Endodermal cell (in vitro differentiated cells): ENCODE measurements at places on chromosomes 2 and 18.

DNA sequence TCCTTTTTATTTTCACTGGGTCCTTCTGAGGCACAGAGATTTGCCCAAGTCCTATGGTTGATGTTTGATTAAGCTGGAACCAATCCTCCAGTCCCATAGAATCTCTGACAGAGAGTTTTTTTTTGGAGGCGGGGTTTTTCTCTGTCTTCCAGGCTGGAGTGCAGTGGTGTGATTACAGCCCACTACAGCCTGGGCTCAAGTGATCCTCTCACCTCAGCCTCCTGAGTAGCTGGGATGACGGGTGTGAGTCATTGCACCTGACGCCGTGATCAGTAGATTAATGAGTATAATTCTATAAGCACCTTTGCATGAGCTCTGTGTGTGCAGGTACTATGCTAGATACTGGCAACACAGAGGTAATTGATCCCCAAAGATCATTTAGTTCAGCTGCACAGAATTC lies 15.3 kb upstream of the TRPM8 start:
- no peak for DNase-seq

- DNase-seq, result no peak
These were observed 189.7 kb downstream of the PID1 start for GRCh38 chr2:229081411-229081810.

DNA sequence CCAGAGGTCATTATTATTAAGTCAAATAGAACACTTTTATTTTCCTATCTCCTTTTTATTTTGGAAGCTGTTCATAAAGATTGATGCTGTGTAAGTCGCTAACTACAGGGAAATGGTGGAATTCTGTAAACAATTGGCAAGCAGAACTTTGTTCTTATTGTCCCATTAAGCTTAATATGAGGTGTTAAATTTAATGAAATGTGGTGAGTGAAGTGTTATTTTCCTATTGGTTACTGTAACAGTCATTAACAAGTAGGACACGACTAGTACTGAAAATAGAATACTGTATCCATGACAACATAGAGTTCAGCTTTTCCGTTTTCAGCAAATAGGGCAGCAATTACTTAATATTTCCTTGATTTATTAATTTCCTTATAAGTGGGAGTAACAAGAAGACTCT lies 279.1 kb upstream of the ZEB2 start:
- DNase-seq, result no peak

DNA sequence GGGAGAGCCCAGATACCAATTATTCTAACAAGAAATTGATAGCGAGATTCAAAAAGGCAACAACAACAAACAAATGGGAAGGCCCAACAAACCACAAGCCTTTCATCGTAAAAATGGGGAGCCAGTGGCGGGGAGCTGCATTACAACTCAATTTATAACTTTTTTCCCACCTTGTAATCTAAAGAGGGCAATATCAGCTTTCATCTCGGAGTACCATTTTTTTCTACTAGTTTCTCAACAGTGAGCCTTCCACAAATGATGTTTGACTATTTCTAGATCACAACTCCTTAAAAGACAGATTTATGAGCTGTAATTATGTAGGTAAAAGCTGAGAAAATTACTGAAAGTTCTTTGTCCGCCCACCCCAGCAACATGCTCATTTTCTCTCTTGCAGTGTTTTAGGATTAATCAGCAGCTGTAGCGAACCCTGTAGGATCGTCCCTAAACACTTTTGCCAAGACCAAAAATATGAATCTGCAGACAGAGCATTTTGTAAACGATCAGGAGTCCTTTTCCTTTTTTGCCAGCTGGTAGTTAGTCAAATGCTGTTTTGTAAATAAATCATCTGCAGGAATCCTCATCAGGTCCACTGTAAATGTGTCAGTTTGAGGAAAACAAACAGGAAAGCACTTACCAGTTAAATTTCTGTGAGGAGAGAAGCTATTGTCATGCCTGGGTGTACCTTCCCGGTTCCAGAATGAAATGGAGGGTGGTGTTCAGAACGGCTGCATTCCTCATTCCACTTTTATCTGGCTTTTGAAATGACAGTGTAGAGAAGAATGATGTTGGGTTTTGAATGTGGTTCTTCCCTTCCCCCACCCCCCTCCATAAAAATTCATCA lies 53.2 kb downstream of the EEF1B2 start:
- no peak for DNase-seq

- peak; percentile 41 for DNase-seq
These were observed 136.8 kb downstream of the SMAD7 start for GRCh38 chr18:48813833-48814489.

DNA sequence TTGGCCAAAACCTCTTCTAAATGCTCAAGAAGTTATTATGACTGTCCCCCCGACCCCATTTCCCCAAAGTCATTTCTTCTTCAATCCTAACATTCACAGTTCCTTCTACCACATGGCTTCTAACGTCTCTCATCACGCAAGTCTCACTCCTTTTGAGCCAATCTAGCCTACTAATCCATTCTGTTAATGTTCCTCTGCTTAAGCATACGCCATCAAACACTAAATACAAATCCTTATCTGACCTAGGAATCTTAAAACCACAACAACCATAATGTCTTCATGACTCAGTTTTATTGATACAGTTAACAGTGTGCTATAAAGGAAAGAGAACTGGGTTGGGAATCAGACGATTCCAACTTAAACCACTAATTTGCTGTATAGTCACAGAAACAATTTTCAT lies 23.9 kb downstream of the HNRNPLL start:
- DNase-seq, result no peak

DNA sequence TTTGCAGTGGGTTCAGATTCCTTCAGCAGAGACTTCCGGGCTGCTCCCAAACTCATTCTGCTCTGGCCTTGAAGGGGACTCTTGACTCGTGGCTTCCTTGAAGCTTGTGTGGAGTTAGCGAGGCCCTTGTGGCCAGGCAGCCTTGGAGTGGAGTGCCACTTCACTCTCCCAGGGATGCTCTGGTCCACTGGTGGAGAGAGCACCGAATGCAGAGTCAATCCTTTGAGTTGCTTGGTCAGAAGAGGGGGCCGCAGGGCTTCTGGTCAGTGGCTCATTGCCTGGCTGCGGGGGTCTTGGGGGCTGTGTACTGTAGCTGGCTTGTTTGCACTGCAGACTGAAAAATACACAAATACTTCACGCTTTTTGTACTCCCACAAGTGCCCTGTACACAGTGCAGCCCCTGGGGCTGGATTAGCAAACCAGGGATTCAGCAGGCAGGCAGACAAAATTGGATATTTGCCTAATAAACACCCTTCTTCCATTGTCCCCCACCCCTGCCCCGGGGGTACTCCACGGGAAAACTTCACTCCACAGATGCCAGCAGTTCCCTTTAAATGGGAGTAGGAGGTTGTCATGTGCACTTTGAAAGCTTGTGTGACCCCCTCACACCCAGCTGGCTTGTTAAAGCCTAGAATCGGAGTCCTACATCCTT lies 3.2 kb downstream of the GLI2 start:
- DNase-seq, result peak; percentile 66

DNA sequence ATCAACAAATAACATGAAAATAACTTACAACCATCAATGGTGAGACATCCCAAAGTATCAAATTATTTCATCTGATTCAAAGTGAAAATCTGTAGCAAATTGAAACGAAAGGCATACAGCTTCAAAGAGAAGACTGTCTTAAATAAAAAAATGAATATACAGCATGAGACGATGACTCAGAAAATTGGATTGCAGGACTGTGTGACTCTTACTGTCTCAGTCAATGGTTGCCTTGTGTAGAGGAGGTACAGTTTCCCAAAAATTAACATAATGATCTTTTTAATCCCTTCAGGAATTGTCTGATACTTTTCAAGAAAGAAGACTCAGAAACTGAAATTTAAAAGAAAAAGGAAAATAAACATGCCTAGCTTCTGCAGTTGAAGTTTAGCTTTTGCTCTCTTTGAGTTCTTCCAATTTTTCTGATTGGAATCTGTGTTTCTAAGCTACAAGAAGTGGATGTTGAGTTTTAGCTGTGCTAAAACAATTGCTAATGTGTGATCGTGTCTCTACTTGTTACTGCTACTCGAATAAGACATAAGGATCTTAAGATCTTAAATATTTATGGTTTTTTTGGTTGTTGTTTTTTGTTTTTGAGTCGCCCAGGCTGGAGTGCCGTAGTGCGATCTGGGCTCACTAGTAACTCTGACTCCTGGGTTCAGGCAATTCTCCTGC lies 41.1 kb upstream of the EPB41L3 start:
- no peak for DNase-seq

DNA sequence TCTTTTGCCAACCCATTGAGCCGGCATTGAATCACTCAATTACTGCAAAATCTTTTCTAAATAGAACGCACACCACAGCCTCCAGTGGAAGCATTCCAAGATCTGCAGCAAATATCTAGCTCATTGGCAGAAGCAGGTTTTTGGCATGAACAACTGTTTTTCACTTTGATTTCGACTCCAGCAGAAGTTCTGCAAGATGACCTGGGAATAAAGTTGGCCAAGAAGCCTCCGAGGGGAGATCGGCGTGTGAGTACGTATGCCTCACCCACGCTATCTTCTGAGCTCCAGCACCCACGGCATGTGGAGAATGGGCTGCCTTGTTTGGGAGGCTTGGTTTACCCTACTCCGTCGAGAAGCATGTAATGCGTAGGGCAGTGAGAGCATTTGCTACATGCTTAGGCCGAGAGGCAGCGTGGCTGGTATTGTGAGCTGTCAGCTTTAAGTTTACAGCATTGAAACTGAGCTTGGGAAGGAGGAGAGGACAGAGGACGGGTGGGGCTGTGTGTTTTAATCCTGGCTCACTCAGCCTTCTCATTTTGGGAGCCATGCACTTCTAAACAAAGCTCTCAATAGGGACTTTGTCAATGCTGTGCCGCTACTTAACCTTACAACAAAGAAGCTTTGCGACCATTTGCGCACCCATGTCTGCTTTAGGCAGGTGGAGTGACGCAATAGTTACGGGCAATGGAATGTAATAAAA lies 10.5 kb downstream of the PCARE start:
- no peak for DNase-seq

- DNase-seq, result no peak
These were observed 149.5 kb upstream of the PXDN start for GRCh38 chr2:1893856-1894255.

DNA sequence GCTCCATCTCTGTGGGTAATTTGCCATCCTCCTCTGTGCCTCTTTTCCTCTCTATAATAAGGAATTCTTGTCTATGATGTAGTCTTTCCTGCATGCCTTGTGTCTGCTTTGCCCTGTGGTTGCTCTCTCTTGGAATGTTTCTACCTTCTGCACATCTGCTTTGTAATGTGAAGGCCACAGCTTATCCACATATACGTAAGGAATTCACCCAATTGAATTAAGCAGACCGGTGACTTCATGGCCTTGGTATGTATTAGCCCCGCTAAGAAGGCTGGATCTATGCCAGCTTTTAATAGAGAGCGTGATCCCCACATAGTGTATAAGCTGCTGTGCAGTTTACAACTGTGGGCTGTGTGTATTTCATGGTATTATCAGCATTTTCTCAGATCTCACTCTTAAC lies 274.7 kb downstream of the RNF144A start:
- DNase-seq, result no peak

DNA sequence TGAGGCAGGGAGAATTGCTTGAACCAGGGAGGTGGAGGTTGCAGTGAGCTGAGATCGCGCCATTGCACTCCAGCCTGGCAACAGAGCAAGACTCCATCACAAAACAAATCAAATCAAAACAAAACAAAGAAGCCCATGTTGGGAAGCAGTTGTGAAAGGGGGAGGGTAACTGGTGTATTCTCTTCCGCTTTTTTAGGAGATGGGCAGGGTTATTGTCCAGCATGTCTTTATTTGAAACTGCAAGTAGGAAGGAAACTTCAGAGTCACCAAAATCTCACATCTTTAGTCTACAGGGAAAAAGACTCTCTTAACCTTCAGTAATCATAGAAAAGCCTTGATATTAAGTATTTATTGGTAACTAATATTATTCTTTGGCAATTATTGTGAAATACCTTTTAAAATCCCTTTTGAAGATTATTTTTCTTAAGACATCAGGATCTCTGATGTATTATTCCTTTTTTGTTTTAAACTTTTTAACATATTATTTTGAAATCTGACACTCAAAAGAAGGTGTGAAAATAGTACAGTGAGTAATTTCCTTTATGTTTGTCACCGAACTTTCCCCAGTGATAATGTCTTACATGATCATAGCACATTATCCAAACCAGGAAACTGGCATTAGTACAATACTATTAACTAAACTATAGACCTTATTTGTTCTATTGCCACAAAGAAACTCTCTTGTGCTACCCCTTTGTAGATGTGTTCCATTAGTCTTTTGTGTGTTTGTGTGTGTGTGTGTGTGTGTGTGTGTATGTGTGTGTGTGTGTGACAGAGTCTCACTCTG lies 84.3 kb upstream of the LTBP1 start:
- DNase-seq, result no peak

- no peak for DNase-seq
These were observed 10.1 kb downstream of the TWIST2 start for GRCh38 chr2:238857959-238858358.

- DNase-seq, result peak; percentile 83
These were observed 50.3 kb downstream of the SH2D6 start for GRCh38 chr2:85468704-85469349.

DNA sequence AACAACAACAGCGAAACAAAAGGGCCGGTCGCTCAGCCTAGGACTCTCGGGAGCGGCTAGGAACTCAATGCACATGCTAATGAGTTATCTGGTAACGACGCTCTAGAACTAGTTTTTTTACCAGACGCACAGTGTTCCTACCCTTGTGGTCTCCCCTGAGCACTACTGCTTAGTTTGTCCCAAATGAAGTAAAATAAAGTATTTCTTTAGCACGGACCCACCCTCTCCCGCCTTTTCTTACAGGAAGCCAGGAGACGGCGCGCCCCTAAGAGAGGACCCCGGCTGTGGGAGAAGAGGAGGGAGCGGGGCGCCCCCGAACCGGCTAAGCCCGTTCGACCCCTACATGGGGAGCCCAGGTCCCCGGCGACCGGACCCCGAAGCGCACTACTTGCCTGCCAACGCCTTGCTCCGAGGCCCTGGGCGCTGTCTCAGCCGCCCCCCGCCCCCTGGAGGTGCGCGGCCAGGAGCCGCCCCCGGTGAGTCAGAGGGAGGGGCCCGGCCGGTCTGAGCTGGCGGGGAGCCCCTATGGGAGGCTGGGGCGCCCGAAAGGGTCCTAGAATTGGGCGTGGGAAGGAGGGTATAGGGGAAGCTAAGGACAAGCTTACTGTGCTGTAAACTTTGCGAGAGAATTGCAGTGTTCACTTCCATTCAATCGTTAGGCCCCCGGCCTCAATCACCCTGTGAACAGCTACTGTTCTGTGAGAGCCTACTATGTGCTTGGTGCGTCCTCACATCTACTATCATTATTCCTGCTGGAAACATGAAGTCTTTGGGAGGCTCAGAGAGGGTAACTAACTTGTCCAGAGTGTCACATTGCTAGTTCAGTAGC lies 3.6 kb upstream of the CAPG start:
- peak; percentile 80 for DNase-seq

DNA sequence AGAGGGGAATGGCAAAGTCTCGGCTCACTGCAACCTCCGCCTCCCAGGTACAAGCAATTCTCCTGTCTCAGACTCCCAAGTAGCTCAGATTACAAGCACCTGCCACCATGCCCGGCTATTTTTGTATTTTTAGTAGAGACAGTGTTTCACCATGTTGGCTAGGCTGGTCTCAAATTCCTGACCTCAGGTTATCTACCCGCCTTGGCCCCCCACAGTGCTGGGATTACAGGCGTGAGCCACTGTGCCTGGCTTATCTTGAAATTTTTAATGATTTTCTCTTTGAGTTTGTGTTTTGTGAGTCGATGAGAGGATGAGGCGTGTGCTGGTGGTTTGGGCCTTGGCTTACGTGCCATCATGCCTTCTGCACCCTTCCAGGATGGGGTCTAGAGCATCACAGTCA lies 101.3 kb upstream of the ST3GAL5 start:
- DNase-seq, result peak; percentile 54
